Stimulated activated CD4-positive, alpha-beta T cell treated with anti-CD3 and anti-CD28 coated beads, Interleukin-15, amount 100 ng/mL, for 1 hour (primary cell): ENCODE measurements at places on chromosomes 2 and 18.

GRCh38 chr2:26165403-26165802 is 7.5 kb upstream of the GAREM2 start:
- DNase-seq, result no peak

DNA sequence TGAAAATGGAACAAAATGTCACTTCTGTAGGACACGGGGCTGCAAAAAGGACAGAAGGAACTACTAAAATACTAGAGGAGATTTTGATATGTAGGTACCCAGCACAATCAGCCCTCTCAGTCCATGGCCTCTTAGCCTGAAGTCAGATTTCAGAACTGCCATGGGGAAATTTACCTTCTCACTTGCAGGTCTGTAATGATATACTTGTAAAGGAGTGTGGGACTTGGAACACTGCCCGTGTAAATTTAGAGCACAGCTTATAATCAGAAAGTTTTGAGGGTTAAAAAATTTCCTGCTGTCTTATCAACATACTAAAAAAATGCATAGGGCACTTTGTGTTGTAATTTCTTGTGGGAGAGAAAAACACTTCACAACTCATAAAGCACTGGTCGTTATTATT is 60.6 kb downstream of the ZEB2 start:
- no peak for DNase-seq

GRCh38 chr2:122022531-122022930 is 267.1 kb downstream of the TSN start:
- DNase-seq, result no peak

GRCh38 chr2:96859099-96859649 is 1.4 kb upstream of the ANKRD39 start:
- no peak for DNase-seq

GRCh38 chr2:99841749-99842148 is 300.6 kb downstream of the AFF3 start:
- DNase-seq, result no peak

- DNase-seq, result no peak
Measured at GRCh38 chr18:3599195-3599594, 149.2 kb downstream of the TGIF1 start.

DNA sequence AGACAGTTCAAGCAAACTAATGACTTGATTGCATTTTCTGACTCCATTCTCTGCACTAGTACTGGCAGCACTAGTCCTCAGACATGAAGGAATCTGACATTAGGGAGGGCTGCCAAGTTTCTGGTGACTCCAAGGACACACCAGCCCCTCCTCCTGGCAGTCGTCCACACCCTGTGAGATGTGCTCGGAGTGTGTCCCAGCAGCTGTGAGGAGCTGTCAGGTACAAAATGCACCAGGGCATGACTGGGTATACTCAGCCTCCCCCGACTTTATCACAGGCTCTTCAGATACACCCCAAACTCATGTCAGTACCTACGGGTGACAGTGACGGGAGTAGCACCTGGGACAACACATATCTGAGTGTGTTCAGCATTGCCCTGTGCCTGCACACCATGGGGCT is 43.1 kb downstream of the EDAR start:
- no peak for DNase-seq
